Prostate gland (tissue), 2 donors: ENCODE measurements at places on chromosomes 5 and 9. TPM values are rescaled to one million over a fixed set of nuclear protein-coding genes. Genes with fewer than 3 reads are reported as not detected.

GRCh38 chr5:136525597-136525996 lies 160.3 kb upstream of the TRPC7 start:
- H3K27ac ChIP-seq = no peak overlapping the region
- no peak overlapping the region for H3K4me3 ChIP-seq
- H3K36me3 ChIP-seq = no peaks in the 10 kb centered on the region
- no peak for DNase-seq
- no peaks in the 10 kb centered on the region for H3K27me3 ChIP-seq

Gene EIF4E1B
- total RNA-seq = not detected

Gene PCA3
- total RNA-seq = 0.14 TPM

Gene S1PR3
- 16.3 TPM for total RNA-seq

- H3K27ac ChIP-seq = no peak overlapping the region
- H3K27me3 ChIP-seq = no peaks in the 10 kb centered on the region
- H3K4me3 ChIP-seq = no peak overlapping the region
- no peaks in the 10 kb centered on the region for H3K4me1 ChIP-seq
- H3K36me3 ChIP-seq = no peaks in the 10 kb centered on the region
- DNase-seq = no peak
Observed at GRCh38 chr9:92561374-92562330, 25.9 kb upstream of the ECM2 start.
